ENCODE measurements at places on chromosomes 2 and 18.

GRCh38 chr18:31275722-31276463 is 42.1 kb upstream of the DSG1 start:
- DNase-seq: peak; percentile 68

- DNase-seq: no peak
Observed at GRCh38 chr2:163659224-163659623, 76.6 kb downstream of the FIGN start.

- no peak for DNase-seq
Observed at GRCh38 chr2:73203055-73203681, 794 bp downstream of the NOTO start.

DNA sequence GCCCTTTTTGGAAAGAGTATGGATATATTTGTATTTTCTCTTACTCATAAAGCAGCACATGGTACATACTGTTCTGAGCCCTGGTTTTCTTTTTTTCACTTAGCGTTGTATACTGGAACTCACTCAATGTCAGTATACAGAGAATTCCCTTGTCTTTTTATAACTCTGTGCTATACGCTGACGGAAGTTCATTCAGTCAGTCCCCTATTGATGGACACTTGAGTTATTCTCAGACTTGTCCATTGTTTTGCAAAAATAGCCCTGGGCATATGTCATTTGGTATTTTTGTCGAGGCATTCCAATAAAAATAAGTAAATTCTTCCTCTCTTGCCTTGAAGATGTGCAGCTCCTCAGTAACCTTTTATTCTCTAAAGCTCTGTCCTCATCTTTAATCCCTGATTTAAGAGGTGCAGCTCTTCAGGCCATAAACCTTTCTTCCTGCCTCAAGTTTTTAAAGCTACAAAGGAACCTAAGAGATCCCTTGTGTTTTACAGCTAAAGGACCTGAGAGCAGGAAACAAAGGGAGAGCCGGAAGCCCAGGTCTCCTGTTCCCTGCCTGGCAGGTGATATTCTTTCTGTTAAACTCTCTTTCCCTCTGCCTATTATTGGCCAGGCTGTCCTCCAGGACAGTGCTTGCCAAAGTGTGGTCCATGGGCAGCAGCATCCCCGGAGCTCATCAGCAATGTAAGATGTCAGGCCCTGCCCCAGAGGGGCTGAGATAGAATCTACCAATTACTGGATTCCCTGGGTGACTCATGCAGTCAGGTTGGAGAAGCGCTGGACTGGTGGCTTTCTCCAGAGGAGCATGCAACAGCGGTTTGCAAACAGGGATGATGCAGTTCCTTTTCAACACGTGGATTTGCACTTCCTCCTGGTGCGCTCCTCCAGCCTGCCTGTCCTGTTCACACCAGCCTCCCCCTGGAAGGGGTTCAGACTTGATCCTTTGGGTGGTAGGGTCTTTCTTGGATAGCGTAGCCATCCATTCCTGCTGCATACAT is 158.0 kb downstream of the NEDD4L start:
- DNase-seq: peak; percentile 15
